ENCODE measurements at places on chromosomes 1 and 21.

DNA sequence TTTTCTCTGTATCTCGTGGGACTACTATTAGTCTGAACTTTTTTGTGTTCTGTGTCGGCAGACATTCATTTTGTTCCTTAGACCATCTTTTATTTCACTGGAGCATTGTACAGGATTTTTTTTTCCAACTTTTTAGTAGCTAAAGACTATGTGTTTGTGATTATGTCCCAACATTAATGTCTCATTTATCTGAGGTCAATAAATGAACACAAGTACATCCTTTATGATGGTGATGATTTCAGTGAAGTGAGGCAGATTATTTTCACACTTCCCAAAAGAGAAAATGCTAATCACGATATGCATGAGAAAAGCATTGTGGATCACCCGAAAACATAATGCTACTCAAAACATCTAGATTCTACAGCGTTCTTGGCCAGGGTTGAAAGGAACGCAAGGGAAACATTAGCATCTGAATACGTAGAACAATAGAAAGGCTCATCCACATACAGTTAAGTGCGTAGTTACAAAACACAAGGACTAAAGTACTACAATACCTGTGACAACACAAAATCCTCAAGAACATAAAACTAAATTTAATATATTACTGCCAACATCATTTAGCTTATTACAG, 981.7 kb upstream of the NCAM2 start:
- DNase-seq = no peak

- DNase-seq = peak; percentile 32
Measured at GRCh38 chr1:14915356-14916054, 238.0 kb upstream of the TMEM51 start.

DNA sequence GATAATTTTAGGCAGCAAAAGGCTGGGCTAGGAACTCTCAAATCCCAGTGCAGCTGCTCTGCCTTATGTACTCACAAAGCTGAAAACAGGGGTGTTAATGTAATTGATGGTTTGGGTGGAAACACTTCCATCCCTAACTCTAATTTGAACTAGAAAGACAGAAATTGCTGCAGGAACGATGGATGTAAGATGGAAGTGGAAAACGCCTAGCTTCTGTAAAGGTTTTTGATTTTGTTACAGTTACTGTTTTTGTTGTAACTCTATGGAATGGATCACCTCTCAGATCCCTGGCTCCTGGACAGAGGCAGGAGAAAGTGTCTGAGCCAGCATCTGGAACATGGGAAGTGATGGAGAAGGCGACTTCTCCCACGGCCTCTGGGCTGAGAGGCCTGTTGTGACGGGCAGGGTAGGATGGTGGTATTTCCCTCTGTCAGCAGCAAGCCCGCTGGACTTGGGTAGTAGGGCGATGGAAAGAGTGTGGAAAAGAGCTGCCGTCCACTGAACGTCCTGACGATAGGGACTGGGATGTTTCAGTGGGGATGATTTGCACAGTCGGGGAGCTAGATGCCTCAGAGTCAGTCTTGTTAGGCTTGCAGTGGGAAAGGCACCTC, 1.6 kb downstream of the TRAF5 start:
- DNase-seq = no peak

DNA sequence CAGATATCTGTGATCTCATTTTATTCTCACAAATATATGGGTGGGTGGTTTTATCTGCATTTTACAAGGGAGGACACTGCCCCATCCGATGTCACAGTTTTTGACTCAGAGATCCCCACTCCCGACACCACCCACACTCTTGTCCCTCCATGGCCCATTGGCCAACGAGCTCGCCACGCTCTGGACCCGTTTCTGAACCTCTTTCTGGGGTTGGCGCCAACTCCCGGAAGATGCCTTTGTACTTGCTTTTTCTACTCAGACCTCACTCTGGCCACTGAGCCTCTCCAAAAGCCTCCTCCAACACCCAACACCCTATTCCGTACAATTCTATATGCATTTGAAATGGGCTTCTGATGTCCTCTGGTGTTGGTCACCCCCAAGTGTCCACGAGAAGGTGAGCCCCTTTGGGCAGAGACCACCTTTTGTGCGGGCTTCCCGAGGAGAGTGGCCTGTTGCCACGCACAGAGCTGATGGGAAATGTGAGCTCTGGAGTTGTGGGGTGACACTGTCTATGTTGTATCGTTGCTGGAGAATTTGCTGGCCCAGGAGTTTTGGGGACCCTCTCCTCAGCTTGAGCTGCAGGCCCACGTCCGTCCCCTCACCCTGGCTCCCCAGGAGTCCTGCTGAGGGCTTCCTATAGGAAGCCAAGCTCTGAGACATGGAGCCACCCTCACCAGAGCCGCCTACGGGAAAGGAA, 366.9 kb upstream of the VAMP3 start:
- no peak for DNase-seq

- no peak for DNase-seq
Measured at GRCh38 chr1:167697667-167698141, 24.1 kb upstream of the MPZL1 start.

GRCh38 chr1:1272341-1273208, 1.1 kb downstream of the UBE2J2 start:
- no peak for DNase-seq

DNA sequence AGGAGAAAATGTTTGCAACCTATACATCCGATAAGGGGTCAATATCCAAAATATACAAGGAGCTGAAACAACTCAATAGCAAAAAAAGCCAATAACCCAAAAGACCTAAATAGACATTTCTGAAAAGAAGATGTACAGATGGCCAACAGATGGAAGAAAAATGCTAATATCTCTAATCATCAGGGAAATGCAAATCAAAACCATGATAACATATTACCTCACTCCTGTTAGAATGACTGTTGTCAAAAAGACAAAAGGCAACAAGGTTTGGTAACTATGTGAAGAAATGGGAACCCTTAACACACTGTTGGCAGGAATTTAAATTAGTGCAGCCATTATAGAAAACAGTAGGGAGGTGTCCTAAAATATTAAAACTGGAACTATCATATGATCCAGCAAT, 74.7 kb downstream of the LEPR start:
- no peak for DNase-seq

DNA sequence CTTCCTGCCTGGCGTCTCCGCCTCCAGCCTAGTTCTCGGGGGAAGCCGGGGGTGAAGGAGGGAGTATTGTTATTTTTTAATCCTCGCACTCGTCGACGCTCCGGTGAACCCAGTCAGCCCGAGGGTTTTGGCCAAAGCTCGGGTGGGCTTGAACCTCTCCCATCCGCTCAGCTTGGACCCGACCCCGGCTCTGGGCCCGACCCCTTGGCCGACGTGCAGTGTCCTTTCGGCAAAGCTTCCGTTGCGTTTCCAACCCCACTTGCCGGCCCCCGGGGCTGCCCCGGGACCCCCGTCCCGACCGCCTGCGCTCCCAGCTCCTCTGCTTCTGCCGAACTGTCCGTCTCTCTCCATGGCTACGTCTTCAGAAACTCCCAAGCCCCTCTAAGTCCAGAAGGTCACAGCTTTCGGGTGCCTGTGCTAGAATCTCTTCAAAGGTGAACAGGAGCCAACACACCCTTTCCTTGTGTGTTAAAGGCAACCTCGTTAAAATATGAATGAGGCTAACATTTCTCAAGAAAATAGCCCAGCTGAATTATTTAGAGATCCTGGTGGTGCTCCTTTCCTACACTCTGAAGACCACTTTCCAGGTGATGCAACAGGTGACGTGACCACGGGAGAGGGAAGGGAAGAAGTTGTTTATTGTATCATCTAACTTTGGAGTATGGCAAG, 647 bp downstream of the DESI2 start:
- DNase-seq = peak; percentile 21

DNA sequence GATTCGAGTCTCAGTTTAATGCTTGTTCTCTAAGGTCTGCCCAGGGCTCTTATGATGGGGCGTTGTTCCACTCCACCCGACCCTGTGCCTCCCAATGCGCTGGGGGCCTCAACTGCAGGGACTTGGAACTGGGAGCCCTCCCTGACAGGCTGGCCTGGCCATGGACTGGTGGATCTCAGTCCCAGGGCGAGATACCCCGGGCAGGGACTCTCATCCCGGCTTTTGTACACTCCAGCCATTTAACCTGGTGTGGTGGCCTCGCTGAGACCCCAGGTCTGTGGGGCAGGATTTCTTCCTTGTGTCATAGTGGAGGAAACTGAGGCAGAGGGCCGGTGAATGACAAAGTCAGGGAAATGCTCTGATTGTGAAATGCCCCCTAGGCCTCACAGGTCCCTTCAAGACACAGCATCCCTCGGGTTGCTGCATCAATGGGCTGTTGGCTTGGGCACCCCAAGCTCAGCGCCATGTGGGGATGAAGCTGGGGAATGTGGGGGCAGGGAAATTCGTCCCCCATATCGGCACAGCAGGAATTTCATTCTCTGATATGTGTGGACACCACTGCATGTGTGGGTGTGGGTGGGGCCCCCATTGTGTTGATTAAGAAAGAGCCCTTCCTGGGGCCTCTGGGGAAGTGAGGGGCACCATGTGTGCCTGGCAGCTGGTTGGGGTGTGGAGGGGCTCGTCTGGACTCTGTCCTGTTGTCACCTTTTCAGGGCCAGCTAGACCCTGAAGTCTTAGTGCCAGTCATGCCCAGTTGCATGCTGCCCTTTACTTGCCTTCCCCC, 19.9 kb upstream of the ZNF678 start:
- DNase-seq = no peak

DNA sequence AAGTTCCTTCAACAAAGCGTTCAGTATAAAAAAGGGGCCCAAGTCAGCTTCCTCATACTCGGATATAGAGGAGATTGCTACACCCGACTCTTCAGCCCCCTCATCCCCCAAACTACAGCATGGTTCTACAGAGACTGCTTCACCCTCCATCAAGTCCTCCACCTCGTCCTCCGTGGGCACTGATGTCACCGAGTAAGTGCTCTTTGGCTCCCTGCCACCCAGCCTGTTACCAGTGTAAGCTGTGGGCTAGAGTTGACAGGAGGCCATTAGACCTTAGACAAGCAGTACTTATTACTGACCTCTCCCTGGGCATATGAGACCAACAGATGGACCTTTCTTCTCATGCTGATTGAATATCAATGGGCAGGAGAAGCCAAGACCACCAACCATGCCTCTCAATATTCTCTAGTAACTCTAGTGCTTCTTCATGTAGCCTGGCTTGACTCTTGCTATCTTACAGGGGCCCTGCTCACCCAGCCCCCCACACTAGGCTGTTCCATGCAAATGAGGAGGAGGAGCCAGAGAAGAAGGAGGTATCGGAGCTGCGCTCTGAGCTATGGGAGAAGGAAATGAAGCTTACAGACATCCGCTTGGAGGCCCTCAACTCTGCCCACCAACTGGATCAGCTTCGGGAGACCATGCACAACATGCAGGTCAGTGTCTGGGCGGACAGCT, 20.9 kb upstream of the IPO9 start:
- DNase-seq = no peak

DNA sequence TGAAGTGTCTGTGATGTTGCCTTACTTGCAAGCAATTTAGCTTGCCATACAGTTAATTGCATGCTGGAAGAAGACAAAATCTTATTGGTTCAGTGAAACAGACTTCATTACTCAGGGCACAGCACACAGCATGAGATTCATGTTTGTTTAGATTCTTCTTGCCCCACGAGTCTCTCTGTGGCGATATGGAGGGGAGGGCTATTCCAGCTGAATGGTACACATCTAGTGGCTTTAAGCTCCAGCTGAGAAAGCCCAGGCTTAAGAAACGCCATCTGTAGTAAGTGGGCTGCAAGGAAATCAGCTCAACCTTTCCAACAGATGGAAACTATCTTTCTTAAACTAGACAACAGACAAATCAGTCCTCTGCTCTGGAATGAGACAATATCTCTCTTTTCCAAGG, 1022.0 kb downstream of the NCAM2 start:
- no peak for DNase-seq

- peak; percentile 43 for DNase-seq
Measured at GRCh38 chr1:199122532-199123311, 483.9 kb downstream of the PTPRC start.

GRCh38 chr1:38834937-38835827, 24.4 kb downstream of the RRAGC start:
- peak; percentile 72 for DNase-seq

DNA sequence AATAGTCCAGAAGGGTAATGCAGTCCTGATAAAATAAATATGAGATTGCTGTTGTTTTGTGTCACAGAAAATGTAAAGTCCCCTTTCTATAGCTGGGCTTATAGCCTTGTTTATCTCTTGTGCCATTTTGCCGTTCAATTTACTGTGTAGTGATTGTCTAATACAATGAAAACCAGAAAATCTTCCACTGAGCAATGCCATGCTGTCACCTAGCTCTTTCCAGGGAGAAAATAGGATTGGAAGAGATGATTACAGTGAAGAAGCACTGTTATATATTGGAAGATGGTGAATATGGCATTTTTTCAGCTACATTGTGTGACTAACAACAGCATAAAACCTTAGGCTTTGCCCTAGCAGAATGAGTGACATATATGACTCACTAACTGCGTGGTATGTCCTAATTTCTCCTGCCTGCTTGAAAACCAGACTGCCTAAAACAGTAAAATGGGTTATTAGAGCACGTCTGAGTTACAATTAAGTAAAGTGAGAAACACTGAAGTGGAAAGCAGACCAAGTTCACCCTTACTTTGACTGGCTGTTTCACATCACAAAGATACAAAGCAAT, 332.4 kb upstream of the ZP4 start:
- peak; percentile 5 for DNase-seq

DNA sequence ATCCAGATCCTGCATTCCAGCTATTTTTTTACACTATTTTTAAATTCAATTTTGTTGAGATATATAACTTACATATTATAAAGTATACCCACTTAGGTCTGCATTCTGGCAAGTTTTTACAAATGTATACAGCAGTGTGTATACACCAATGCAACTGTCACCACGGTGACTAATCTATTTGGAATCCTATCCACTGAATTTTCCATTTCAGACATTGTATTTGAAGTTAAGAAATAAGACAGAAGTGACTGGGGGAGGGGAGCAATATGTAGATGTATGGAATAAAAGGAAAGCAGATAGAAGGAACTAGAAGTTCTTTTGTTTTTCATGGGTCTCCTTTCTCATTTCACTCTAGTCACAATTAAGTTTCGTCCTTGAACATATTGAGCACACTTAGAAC, 431.5 kb upstream of the CHRM3 start:
- peak; percentile 27 for DNase-seq

Data from fibroblast of skin of right quadriceps (primary cell).